Spinal cord (tissue), 10 donors: ENCODE measurements at places on chromosomes 4 and X. TPM values are rescaled to one million over a fixed set of nuclear protein-coding genes. Genes with fewer than 3 reads are reported as not detected.

The SLC7A11 gene
- polyA plus RNA-seq: 22.9 TPM

The ETNPPL gene
- polyA plus RNA-seq: 2.9 TPM

The CSAG1 gene
- not detected for polyA plus RNA-seq

The MAB21L2 gene
- polyA plus RNA-seq: 59.8 TPM

The RAB41 gene
- 1.9 TPM for polyA plus RNA-seq

The ELK1 gene
- 32.8 TPM for polyA plus RNA-seq

The PPM1K gene
- polyA plus RNA-seq: 50.5 TPM

The NR0B1 gene
- polyA plus RNA-seq: 4.8 TPM

The RBMXL3 gene
- polyA plus RNA-seq: not detected

The HSFX2 gene
- 0.86 TPM for polyA plus RNA-seq

The RASSF6 gene
- 0.35 TPM for polyA plus RNA-seq

The ASMTL gene
- polyA plus RNA-seq: 62.6 TPM

The SSX1 gene
- not detected for polyA plus RNA-seq

The PGAM4 gene
- polyA plus RNA-seq: 0.51 TPM

The AP1S2 gene
- 125 TPM for polyA plus RNA-seq

The RTL5 gene
- 31.2 TPM for polyA plus RNA-seq

The SPANXN3 gene
- polyA plus RNA-seq: not detected
